Progenitor cell of endocrine pancreas (in vitro differentiated cells): ENCODE measurements at places on chromosomes 6 and 20.

DNA sequence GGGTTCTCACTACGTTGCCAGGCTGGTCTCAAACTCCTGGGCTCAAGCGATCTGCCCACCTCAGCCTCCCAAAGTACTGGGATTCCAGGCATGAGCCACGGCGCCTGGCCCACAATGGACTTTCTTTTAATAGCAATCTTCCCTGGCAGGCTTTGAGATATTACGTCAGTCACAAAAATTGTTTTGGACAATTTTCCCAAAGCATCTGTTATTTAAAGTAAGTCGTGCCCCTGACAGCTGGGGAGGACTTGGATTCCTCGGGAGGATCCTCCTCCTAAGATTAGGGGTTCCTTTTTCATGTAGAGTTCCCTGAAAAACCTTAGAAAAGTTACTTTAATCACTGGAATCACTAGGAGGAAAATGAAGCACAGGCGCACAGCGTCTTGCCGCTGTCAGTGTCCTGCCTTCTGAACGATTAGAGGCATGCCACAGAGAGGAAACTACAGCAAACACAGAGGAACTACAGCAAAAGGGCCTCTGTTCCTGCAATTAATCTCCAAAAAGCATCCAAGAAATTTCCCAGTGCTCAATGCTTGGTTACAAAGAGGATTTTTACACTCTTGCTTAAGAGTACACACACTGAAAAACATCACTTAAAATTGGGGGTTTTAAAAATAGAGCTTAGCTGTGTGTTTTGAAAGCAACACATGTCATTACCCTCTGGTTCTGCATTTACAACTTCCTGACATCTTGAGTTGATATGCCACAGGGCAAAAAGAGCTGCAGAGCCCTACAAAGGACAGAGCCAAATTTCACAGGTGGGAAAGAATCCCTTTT lies 4.5 kb downstream of the ACSS1 start:
- DNase-seq: no peak

- DNase-seq: no peak
Measured at GRCh38 chr6:111175109-111175508, 87.8 kb downstream of the SLC16A10 start.

DNA sequence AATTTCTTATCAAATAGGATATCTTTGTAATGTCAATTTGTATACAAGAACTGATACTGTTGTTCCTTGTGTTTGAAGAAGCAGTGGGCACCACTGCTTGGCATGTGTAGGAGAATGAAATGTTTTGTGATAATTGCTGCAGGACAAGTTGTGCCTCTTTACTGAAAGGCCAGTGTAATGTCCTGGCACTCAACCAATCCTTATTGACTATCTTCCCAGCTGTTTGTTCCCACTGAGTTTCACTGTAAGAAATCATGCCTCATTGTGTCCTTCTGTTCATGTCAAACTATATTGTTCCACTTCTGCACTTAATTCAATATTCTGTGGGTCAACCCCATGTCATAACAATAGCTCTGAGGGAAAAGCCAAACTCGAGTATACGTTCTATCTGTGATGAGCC lies 136.1 kb upstream of the FAM83B start:
- no peak for DNase-seq

DNA sequence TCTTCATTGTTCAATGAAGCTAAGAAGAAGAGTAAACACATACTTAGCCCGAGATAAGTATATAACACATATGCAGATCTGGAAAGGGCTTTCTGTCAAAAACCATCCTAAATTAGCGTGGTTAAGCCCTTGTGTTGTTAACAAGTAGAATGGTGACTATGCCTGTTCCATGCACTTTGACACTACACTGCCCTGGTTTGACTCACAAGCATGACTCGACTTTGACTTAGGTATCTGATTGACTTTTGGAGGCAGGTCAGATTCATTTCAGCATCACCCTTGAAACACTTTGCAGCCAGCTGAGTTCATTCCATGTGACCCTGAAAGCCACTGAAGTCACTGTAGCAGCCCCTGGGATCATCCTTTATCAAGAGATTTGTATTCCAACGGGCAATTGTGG lies 239.8 kb downstream of the TBX18 start:
- DNase-seq: no peak

DNA sequence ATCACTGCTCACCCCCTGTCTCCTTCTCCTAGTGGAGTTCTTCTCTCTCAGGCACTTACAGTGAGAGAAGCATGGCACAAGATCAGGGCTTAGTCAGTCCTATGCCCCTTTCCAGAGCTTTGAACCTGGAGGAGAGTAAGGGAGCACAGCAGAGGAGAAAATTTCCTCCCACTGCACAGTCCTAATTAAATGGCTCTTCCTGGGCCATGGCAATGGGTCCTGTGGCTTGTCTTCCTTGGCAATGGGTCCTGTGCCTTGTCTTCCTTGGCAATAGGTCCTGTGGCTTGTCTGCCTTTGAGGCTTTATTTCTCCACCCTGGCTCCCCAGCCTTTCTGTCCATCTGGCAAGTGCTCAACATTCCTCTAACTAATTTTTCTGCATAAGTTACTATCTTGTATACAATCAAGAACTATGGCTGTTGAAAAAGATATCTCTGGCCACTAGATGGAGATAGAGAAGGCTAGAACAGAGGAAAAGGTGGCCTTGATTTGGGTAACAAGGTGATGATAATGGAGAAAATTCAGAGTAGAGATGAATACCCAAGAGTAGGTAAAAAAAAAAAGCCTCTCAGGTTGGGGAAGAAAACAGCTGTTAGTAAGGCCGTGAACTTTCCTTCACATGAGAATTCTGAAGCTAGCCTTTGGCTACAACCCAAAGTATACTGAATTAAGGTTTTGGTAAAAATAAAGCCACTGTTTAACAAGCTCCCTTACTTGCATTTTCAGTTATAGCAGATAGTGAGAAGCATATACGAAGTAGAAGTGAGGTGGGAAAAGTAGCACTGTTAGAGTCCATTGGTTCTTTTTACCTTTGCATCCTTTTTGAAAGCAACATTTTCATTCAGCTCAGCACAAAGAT lies 504.9 kb downstream of the DOK5 start:
- DNase-seq: no peak

GRCh38 chr6:33967966-33968724 lies 164.3 kb upstream of the MLN start:
- no peak for DNase-seq

- DNase-seq: no peak
Measured at GRCh38 chr6:24183584-24183983, 57.6 kb downstream of the NRSN1 start.

GRCh38 chr20:34834459-34834893 lies 9.0 kb upstream of the NCOA6 start:
- no peak for DNase-seq

- DNase-seq: no peak
Measured at GRCh38 chr6:35919085-35919826, 1.6 kb downstream of the SRPK1 start.

GRCh38 chr20:37797669-37798175 lies 103.9 kb downstream of the CTNNBL1 start:
- no peak for DNase-seq

DNA sequence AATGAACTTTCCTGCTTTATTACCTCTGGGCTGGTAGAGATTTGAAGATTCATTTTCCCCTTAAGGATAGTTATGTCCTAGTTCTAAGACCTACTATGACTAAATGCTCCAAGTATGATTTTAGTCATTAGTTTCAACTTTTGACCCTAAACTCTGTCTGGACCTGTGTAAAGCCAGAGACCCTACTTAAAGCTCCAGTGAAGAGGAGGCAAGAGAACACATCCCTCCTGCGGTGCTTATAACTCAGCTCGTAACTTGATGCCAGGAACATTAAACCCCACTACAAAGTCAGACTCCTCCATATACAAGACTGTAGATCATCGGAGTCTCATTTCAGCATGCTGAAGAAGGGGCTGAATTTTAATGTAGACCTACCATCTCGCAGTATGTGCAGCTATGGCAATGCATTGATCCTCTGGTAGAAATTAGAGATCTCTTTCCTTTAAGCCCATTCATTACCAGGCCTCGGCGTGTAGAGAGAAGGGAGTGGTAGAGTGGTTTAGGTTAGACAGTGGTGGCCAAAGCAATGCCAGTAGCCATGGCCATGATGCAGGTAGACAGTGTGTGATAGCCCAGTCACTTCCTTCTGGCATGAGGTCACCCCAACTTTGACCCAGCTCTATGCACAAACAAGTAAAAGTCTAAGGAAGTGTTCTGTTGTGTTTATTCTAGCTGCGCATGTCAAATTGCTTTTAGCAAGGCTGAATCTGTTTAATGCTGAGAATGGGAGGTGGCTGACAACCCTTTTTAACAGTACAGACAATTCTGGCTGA lies 34.8 kb upstream of the MYB start:
- DNase-seq: no peak

DNA sequence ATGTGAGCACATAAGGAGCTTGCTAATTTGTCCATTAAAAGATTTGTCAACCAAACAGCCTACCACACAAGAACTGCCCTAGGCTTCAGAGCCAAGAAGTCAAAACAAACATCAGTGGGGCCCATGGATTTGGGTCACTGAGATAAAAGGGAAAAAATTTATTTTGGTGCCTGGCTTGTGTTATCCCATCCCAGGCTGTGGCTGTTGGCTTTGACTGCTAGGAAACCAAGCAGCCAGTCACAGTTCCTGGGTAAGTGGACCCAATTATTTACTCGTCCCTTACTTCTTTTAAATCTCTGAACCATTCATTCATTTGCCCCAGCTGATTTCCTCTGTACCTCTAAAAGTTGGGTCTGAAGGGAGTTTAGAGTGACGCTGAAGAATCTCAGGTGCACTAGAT lies 41.3 kb downstream of the EDN1 start:
- no peak for DNase-seq

DNA sequence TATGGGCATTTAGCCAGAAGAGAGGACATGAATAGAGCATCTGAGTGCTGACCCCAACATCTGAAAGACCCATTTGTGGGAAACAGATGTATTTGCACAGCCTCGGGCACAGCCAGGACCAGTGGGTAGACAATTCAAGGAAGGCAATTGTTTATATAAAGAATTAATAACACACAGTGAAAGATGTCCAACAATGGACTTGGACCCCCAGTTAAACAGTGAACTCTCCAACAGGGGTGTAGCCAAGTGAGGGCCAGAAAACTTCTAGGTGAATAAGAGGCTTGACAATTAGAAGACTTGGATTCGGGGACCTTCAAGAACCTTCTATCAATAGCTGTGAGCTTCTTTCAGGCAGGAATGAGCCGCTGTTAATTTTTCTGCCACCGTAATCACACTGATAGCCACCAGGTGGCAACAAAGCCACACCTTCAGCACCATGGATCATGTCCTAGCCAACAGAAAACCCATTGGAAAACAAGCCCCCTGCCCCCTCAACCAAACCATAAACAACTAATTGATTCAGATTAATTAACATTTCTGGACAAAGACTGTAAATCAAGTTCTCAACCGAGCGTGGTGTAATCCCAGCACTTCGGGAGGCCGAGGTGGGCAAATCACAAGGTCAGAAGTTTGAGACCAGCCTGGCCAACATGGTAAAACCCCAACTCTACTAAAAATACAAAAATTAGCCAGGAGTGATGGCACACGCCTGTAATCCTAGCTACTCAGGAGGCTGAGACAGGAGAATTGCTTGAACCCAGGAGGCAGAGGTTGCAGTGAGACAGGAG lies 8.8 kb upstream of the SRSF6 start:
- DNase-seq: no peak

GRCh38 chr6:85096976-85097375 lies 332.6 kb upstream of the TBX18 start:
- no peak for DNase-seq

DNA sequence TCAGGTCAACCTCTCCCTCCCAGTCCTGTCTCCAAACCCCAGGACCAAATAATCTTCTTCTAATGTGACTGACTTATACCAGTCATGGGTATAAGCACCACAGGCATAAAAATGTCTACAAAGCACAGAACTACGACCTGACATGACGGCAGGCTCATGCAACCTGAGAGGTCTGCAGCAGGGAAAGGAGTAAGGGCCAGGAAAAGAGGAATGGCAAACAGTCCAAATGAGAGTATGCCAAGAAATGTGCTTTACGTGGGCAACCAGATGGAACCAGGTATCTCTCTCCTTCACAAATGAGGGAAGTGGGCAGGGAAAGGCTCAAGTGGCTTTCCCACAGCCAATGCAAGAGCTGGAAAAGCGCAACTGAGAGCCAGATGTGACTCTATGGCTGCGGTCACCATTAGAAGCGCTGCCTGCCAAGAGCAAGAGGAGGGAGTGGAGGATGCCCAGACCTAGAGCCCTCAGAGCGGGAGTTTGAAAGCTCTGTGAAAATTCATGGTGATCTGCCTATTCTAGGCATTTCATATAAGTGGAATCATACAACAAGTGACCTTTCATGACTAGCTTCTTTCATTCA lies 6.0 kb downstream of the APMAP start:
- DNase-seq: no peak

- DNase-seq: no peak
Measured at GRCh38 chr6:13404228-13404891, 76.0 kb upstream of the TBC1D7 start.

DNA sequence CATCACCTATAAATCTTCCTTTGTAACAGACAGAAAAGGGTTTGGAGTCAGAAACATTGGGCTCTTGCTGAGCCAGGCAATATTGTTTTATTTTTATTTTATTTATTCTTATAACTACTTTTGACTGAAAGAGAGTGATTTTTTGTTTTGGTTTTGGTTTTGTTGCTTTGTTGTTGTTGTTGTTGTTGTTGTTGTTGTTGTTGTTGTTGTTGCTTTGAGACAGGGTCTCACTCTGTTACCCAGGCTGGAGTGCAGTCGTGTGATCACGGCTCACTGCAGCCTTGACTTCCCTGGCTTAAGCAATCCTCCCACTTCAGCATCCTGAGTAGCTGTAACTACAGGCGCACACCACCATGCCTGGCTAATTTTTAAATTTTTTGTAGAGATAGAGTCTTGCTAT lies 15.0 kb upstream of the SLC13A3 start:
- no peak for DNase-seq

DNA sequence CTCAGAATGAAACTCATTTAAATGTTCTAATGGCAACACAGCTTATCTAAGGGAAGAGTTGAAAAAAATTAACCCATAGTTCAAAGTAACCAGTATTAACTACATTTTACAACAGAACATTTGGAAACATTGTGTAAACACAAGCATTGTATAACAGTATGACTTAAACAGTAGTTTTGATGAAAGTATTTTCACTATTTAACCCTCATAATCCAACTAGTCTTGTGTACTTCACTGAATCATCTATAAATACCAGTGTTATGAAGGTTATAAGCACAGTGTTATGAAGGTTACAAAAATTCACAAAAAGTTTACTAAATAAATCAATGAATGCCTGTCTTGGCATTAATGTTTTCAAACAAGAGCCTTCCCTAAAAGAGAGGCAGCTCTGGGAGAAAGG lies 66.5 kb downstream of the REV3L start:
- DNase-seq: no peak

DNA sequence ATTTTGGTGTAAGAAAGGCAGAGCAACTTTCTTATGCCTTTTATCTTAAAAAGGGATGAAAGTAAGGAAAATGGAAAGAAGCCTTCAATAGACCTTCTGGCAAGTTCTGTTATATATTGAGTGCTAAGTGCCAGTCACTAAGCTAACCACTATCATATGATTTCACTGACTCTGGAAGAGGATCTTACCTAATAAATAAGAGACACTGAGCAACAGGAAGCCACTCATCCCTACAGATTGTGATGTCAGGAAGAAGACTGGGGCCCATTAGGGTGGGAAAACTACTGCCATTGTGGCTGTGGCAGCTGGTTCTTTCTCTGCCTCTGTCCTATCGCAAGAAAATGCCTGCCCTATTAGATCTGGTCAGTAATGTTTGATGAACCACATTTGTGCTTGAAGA lies 89.6 kb downstream of the AIG1 start:
- no peak for DNase-seq
